ENCODE measurements at places on chromosomes 1 and 21.

DNA sequence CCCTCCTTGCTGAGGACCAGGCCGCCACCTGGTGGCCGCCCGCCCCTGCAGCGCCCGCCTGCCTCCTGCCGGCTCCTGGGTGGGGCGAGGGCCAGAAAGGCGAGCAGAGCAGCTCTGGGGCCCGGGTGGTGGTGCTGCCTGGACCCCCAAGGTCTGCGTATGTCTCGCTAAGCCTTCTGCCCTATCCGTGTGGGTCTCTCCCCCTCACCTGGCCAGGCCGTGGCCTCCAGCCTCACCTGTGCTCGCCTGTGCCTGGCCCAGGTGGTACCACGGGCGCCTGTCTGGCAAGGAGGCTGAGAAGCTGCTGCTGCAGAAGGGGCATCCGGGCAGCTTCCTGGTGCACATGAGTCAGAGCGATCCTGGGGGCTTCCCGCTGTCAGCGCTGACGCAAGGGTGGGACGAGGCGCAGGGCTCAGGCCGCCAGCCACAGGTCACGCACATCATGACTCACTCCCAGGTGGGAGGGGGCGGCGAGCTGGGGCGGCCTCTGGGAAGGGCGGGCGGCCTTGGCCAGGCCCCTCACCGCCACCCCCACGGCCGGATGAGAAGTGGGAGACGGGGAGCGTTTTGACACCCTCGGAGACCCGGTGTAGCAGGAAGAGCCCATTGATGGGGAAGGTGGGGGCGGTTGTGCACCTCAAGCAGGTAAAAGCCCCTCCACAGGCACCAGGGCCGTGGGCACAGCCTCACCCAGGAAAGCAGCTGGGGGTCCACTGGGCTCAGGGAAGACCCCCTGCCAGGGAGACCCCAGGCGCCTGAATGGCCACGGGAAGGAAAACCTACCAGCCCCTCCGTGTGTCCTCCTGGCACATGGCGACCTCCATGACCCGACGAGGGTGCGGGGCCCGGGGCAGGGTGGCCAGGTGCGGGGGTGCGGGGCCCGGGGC is 9.9 kb downstream of the RNF223 start:
- peak; percentile 79 for DNase-seq

- DNase-seq, result no peak
Observed at GRCh38 chr1:203439131-203439730, 36.4 kb upstream of the PRELP start.

DNA sequence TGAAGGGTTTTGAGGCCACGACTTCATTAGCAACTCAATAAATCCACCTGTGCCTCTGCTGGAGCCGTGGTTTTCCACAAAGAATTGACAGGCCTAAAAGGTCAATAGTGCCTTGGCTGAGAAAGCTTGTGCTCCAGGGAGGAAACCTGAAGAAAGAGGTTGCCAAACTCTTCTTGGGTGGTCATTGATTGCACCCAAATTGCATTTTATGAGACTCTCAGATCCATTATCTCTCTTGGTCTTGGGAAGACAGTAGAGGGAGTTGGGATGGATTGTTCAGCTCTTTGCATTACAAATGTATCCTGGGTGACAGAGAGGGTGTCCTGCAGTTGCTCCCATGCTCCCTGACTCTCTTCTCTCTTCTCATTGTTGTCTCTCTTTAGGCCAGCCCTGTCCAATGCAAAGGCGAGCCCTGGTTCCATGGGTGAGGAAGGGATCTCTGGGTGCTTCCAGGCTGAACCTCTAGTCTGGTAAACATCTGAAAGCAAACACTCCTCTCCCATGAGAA is 46.1 kb upstream of the HTR1D start:
- DNase-seq, result no peak

- no peak for DNase-seq
Observed at GRCh38 chr1:18155881-18156385, 48.3 kb downstream of the IGSF21 start.

DNA sequence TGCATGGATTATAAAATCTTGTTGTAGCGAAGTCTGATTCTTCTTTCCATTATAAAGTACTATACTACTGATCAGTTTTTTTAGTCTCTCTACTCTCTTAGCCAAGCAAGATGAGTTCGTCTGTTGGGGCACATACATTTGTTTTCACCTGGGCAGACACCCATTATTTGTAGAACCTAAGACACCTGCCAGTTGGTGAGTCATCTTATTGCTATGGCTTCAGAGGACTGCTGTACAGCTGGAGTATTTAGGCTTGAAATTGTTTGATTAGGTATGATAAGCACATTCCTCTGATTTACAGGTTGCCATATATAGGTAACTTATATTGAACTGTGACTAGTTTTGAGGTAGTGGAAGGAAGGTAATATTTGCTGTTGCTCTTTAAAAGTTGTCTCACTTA is 17.2 kb downstream of the RBM15 start:
- DNase-seq, result no peak

GRCh38 chr1:201008666-201009360 is 14.7 kb downstream of the KIF21B start:
- no peak for DNase-seq

DNA sequence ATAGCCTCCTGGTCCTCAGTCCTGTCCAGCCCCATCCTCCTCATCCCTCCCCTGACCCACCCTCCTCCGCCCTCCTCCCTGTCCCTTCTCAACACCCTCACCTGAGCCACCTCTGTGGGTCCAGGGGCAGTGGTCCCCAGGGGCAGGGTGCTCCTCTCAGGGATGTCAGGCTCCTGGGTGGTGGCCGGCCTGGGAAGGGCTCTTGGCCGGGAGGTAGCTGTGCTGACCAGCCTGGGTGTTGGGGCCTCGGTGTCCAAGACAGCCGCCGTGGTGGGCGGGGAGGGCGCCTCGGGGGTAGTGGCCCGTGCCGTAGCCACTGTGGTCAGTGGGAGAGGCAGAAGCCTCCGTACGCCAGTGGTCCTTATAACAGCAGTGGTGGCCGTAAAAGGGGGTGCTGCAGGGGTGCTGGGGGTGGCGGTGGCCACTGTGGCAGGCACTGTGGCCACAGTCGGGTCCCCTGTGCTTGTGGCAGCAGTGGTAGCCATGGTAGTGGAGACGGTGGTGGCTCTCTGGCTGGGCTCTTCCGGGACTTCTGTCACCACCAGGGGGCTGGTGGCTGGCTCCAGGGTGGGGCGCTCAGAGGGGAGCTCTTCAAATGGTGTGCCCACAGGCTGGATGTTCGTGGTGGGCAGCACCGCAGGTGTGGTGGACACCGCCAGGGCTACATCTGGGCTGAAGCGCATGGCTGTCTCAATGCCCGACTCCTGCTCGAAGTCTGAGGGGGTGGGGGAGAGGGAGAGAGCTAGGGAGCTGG is 31.9 kb downstream of the SDC3 start:
- DNase-seq, result no peak

- peak; percentile 62 for DNase-seq
Observed at GRCh38 chr1:107963601-107964335, 1.2 kb downstream of the VAV3 start.

DNA sequence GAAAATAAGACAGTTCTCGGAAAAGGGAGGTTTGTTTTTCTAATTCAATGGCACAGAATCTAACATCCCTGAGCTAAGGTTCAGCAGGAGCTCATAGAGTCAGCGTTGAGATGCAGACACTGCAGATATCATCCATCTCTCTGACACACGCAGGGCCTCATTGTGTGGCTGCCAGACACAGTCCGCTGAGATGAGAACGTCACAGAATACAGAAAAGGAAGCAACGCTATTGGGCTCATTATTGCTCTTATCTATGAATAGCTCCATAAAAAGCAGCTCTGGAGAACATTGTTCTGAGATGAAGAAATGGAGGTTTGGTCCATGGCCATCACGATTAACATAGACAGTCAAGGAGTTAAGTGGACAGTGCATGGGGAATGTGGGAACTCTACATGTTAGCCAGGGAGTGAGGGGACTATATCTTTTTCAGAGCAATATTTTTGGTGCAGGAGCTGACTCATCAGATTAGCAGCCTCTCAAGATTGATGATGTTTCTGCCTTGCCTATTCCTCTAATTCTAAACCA is 771.6 kb upstream of the CXADR start:
- no peak for DNase-seq

- no peak for DNase-seq
Observed at GRCh38 chr21:17044696-17045095, 468.1 kb upstream of the CXADR start.

DNA sequence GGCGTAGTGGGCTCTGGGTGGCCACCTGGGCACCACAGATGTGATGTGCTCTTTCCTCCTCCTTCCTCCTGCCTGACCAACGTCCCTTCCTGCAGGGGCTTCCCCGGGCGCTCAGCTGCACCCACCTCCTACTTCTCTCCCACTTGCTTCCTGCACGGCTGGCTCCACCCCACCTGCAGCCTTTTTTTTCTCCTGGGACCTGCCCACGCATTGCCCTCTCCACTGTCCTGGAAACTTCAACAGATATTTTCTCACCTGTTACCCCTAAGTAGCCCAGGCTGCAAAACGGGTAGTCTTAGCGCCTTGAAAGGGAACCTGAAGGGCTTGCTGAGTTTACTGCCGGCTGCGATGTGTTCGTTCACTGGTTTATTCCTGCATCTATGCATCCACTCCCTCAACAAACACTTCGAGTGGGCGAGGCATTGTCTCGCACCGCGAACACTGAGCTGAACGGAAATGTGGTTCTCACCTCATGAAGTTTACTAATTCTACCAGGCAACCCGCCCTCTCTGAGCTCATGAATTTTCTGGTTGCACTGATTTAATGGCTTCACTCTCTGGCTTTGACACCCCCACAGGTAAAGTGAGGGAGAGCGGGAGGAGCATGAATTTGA is 23.6 kb downstream of the ZBTB18 start:
- DNase-seq, result no peak

- DNase-seq, result no peak
Observed at GRCh38 chr1:155657463-155657862, 31.1 kb downstream of the YY1AP1 start.

DNA sequence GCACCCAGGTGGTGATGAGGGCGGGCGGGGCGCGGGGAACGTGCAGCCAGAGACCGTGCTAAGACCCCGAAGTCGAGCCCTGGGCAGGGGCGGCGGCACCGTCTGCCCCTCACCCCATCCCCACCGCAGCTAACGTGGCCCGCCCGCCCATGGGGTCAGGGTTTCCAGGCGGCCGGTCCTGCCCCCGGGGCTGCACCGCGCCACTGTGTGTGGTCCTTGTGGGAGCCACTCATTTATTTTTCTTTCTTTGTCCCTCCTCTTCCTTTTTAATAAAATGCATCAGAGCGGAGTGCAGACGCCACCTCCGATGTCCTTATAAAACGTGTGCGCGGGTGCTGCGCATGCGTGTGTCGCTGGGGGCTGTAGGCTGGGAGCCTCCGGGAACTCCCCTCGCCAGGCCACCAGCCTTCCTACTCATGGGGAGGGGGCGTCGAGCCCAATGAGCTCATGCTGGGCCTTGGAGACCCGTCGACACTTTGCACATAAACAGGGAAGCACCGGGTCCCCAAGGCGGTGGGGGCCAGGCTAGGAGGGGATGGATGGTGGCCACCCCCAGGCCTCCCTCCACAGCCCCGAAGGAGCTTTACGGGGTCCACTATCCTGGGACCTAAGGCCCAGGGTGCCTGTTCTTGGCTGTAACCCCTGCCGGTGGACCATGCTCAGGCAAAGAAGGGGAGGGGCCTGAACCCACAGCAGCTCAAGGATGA is 59.9 kb downstream of the WNT9A start:
- no peak for DNase-seq

GRCh38 chr1:147821883-147822282 is 61.5 kb upstream of the GJA5 start:
- no peak for DNase-seq

- no peak for DNase-seq
Observed at GRCh38 chr1:169565335-169566271, 20.7 kb downstream of the F5 start.

Data from GM12878 (cell line).